ENCODE measurements at places on chromosomes 7 and 10. TPM values are rescaled to one million over a fixed set of nuclear protein-coding genes. Genes with fewer than 3 reads are reported as not detected.

CYP2E1 gene
- total RNA-seq, result 1.4 TPM

SPDYE6 gene
- not detected for total RNA-seq

SH2D4B gene
- 0.11 TPM for total RNA-seq

TAS2R41 gene
- total RNA-seq, result not detected

VIM gene
- 1,699 TPM for total RNA-seq

PIK3CG gene
- total RNA-seq, result 21.6 TPM

FRMPD2 gene
- not detected for total RNA-seq

GRCh38 chr10:71782221-71782916, 9.0 kb upstream of the VSIR start:
- ATAC-seq, result no peak

GRCh38 chr7:39733881-39734632, 110.7 kb downstream of the RALA start:
- no peak for ATAC-seq

- ATAC-seq, result no peak
These were observed 230.9 kb downstream of the CREB5 start for GRCh38 chr7:28643188-28643569.

- no peak for ATAC-seq
These were observed 3.3 kb downstream of the SUN3 start for GRCh38 chr7:48025624-48026023.

GRCh38 chr10:99793819-99794218, 11.4 kb downstream of the ABCC2 start:
- no peak for ATAC-seq

GRCh38 chr10:117609095-117609795, 66.7 kb downstream of the EMX2 start:
- ATAC-seq, result no peak

DNA sequence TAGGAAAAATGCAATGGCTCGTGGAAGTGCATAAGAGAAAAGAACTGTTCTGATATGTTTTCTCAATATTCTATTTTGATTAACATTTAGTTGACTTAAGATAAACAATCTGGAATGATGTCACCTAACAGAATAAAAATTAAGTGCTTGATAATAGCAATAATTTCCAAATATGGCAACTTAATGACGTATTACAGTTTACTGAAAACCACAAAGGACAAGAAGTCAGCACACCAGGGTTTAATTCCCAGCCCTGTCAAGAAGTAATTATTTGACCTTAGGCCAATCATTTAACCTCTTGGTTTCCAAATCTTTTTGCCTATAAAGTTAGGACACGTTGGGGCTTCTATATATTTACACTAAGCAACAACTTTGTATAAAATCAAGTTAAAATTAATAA, 95.7 kb downstream of the CABCOCO1 start:
- ATAC-seq, result no peak

DNA sequence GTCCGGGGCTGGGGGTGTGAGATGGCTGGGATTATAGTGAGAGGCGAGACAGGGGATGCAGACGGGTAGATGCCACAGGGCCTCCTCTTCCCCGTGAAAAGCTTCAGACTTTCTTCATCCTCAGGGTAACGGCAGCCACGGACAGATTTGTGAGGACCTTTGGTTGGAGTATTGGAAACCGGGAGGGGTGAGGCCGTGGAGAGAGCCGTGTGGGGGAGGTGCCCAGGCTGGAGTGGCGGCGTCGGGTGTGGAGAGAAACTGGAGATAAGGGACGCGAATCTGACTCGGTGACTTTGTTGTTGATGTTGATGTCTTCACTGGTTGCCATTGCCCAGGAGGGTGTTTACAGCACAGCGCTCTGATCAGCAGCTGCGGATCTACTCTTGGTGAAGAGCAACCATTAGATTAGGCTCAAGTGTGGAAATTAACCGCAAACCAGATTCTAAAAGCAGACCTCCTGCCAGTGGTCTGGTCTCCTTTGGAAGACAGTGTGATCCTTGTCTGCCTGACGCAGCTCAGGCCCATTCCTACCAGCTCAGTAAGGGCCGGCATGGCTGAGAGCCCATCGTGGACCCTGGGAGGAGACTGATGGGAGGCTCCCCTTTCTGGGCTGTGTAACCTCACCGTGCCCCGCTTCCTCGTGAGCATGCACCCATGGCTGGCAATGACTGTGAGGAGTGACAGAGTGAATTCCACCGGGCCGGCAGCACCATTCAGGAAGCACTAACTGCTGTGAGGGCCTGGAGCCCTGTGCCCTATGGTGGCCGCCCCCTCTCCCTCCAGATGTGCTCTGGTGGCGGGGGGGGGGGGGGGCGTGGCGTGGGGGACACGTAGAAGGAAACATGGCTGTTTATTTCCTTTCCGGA, 90.3 kb downstream of the INPP5A start:
- no peak for ATAC-seq
